ENCODE measurements at places on chromosomes 7 and 10.

GRCh38 chr10:124524991-124525653 is 63.5 kb downstream of the LHPP start:
- DNase-seq = no peak

DNA sequence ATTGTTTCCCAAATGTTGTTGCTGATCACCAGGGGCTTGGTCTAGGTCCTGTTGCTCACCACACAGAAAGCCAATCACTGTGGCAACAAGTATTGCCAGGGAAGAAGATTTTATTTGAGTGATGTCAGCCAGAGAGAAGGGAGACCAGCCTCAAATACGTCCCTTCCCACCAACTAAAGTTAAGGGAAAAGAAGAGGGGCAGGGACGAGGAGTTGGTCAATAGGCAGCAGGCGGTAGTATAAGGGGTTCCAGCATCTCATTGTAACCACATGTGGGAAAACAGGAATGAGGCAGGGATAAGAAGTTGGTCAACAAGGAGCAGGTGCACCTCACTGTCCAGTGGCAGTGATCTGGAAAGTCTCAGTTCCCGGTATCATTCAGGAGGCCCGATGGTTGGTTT is 138.9 kb upstream of the KCNMA1 start:
- DNase-seq = no peak

DNA sequence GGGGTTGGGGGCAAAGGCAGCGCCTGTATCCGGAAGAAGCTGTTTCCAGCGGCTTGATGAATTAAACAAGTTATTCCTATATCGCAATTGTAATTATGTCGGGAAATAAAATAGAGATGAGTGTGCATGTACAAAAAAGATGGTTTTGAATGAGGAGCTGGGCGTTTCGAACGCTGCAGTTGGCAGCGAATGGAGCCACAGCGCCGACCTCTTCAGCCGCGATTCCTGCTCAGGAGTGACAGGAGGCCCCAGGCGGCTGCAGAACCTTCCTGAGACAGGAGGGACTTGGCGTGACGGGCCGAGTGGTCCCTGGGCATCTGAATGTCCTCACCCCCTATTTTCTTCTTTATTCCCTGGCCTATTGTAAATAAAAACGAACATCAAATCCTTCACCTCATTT is 184.9 kb downstream of the DNAJB6 start:
- no peak for DNase-seq

- DNase-seq = no peak
Measured at GRCh38 chr10:52954407-52954806, 181.8 kb upstream of the MBL2 start.

- DNase-seq = no peak
Measured at GRCh38 chr7:151694828-151695580, 175.3 kb upstream of the RHEB start.

GRCh38 chr10:6951732-6952131 is 371.7 kb upstream of the PRKCQ start:
- DNase-seq = no peak

DNA sequence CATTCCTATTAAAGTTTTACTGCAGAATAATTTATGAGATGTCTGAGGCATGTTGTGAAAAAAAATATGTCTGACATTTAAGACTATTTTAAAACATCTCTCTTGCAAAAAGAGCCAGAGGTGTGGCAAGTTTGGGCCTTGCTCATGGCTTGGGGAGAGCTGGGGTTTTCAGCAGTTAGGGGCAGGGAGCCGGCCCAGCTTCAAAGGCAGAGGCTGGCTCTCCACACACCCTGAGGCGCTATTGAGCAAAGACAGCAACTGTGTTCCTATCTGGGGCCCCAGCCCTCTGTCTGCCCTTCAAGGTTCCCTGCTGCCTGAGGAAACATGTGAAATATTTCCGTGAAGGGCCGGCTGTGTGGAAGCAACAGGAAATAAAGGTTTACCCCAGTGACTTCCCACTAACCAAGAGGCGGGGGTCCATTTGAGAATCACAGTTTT is 94.0 kb downstream of the SORBS1 start:
- DNase-seq = peak; percentile 6

GRCh38 chr10:112951359-112952281 is 1.6 kb downstream of the TCF7L2 start:
- DNase-seq = peak; percentile 65

DNA sequence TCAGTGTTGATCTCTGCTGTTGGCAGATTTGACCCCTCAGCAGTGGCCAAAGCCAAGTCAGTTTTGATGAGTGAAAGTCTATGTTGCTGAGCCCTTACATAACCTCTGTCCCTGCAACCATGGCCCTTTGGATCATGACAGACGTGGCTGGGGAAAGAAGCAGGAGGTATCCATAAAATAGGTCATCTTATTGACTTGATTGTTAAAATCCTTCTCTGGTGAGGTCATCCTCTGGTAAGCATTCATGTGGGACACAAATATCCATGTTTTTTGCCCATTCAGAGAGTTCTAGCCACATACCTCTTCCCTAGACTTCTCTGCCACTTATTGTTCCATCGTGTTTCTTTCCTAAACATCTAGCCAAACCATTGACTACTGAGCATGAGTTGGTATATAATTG is 251.9 kb upstream of the PTER start:
- DNase-seq = no peak

DNA sequence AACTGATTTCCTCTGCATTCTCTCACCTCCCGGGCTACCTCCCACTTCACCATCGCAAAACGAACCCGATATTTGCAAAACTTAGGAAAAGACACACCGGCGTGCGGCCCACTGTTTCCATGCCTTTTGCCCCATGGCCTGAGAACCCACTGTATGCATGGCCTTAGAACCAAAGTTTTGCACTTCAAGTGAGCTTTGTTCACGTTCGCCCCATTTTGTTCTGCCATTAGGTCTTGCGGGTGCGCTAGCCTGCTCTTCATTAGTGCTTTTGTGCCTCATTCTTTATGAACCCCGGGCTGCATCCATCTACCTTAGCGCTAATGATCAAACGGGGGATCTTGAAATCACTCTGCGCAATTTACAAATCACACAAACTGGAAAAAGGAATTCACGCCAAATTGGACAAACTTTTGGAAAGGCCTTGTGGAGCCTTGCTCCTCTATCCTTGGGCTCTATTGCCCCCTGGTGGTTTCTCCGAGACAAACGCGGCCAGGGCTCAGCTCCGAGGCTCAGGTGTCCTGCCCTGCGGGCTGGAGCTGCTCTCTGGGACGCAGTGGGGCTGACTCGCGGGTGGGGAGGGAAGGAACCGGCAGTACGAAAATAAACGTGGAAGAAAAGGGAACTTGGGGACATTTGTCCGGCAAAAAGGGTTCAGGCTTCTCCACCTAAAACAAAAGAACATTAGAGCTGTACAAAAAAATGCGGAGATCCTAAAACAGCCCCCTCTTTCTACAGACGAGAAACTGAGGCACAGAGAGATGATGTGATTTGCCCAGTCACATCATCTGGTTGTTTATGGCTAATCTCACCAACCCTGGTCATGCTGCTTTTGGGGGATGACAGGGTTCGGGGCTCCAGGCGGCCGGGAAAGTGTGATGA is 300.4 kb upstream of the NFE2L3 start:
- DNase-seq = peak; percentile 46

DNA sequence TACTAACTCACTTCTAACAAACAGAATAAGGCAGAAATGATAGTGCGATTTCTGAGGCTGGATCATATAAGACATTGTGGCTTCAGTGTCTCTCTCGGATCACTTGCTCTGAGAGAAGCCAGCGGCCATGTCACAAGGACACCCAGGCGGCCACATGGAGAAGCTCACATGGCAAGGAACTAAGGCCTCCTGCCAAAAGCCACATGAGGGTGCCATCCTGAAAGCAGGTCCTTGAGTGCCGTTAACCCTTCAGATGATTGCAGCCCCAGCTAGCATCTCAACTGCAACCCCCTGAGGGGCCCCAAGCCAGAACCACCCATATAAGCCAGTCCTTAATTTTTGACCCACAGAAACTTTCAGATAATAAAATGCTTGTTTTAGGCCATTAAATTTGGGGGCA is 6.9 kb upstream of the VDAC2 start:
- DNase-seq = no peak

DNA sequence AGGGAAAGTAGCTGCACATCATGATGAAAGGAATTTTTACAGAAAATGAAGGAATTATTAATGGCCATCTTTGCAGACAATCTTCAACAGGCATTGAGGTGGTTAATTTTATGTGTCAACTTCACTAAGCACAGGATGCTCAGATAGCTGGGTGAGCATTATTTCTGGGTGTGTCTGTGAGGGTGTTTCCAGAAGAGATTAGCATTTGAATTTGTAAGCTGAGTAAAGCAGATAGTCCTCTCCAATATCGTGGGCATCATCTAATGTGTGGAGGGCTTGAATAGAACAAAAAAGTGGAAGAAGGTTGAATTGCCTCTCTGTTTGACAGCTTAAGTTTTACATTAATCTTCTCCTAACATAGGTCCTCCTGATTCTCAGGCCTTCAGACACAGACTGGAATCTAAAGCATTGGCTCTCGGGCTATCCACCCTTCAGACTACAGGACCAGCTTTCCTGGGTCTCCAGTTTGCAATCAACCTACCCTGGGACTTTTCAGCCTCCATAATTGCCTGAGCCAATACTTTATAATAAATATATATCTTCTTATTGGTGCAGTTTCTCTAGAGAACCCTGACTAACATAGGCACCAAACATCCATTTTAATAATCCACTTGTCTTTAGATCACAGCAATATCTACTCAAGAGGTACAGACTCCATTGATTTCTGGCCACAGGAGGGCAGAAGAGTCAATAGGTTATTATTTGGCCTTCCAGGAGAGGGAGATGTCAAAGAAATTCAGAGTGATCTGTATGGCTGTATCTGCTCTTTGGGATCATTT is 10.5 kb upstream of the CRPPA start:
- DNase-seq = no peak

DNA sequence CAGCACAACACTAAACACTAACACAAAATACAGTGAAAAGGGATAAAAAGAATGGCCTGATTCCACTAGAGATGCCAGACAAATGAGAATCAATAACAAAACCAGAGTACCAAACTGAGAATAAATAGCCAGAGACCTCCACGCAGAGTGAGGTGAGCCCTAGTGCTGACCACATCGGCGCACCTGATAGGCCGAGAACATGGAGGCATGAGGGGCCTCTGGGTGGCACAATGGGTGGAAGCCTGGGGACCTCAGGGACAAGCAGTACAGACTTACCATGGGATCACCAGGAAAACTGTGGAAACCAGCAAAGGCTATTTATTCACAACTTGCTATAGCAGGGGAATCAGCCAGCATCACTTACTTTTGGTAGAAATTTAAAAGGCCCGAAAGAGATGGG is 1.8 kb upstream of the CSGALNACT2 start:
- no peak for DNase-seq

- DNase-seq = no peak
Measured at GRCh38 chr7:51501620-51502019, 185.0 kb upstream of the COBL start.

- DNase-seq = no peak
Measured at GRCh38 chr7:47578579-47579270, 3.2 kb downstream of the TNS3 start.

DNA sequence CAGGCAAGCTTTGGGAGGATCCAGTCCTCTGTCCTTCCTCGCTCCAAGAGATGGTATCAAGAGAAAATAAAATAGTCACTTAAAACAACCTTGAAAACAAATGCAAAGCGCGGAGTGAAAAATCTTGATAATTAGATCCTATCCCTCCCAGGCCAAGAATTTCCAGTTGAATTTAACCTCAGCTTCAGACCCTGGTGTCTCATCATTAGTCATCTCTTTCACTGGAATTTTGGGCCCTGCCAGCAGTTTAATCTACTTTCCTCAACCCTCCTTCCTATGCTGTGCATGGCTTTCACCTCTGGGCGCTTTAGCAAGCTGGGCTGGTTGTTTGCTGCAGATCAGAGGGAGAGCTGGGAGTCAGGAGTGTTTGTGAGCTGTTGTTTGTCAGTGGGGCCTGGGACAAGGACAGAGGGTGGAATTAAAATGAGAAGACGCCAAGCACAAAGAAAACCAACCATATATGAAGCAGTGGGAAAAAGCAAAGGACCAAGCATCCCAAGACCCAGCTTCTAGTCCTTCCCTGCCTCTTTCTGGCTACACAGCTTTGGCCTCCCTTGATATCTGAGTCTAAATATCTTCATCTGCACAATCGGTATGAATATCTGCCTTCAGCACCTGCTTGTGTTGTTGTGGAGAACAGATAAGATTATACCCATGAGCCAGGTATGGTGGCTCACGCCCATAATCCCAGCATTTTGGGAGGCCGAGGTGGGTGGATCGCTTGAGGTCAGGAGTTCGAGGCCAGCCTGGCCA is 13.5 kb downstream of the MYOF start:
- no peak for DNase-seq

DNA sequence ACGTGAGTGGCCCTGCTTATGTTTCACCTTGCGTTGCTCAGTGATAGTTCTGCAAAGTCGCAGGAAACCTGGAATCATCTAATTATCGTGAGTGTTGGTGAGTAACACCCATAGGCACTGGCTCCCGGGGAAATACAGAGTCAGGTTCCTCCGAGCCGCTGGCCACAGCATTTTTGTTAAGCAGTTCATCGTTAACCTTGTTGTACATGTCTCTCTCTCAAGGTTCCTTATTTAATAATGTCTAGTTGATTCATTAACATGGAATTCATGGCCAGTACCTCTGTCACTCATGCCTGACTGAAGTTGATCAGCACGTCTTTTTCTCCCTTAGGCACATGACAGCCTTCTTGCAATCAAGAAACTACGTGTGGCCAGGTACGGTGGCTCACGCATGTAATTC is 3.1 kb upstream of the ZFAND2A start:
- no peak for DNase-seq

DNA sequence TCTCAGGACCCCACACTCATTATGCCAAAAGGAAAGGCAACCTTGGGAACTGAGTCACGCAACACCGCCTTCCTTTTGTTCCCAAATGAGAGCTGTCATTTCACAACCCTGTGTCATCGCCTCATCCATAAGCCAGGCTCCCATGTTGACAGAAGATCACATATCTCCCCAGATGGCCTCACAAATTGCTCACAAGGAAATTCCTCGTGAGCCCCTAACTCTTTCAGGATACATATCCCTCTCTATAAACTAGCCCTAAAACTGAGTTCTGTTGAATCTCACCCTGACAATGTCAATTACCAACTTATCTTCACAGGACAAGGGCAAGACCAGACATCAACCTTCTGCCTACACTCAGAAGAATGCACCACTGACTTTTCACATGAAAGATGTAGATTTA is 22.6 kb downstream of the CCDC3 start:
- no peak for DNase-seq

DNA sequence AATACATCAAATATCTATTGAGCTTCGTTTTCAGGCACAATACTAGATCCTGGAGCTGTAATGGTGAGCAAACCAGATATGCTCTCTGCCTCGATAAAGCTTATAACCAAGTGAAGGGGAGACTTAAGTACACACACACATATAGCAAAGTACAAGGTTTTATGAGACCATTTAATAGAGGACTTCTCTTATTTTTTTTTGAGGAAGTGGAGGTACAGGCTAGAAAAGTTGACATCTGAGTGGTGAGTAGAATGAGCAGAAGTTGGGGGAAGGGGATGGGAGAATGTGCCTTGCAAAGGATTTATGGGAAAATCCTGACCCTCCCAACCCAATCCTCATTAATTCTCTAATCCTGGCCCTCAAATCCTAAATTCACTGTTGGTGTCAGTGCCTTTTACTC is 7.7 kb downstream of the CCDC136 start:
- DNase-seq = no peak

Data from brain pericyte (primary cell).